ENCODE measurements at places on chromosomes 12 and 14. TPM values are rescaled to one million over a fixed set of nuclear protein-coding genes. Genes with fewer than 3 reads are reported as not detected.

Gene MYRFL
- total RNA-seq: not detected

DNA sequence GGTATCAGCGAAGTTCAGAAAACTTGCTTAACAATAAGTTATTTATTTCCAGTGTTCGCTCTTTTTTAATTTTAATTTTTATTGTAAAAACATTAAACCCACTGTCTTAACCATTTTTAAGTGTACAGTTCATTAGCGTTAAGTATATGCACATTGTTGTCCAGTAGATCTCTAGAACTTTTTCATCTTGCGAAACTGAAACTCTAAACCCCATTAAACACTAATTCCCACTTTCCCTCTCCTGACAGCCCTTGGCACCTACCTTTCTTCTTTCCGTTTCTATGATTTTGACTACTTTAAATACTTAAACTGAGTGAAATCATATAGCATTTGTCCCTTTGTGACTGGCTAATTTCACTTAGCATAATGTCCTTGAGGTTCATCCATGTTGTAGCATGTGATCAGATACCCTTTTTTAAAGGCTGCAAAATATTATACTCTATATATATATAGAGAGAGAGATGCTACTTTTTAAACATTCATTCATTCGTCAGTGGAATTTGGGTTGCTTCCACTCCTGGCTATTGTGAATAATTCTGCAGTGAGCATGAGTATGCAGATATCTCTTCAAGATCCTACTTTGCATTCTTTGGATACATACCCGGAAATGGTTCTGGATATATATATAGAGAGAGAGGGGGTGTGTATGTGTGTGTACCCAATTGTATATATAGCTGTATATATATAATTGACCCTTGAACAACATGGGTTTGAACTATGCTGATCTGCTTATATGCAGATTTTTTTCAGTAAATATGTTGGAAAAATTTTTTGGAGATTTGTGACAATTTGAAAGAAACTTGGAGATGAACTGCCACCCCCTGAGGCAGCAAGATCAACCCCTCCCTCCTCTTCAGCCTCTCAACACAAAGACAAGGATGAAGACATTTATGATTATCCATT lies 74.7 kb upstream of the EVL start:
- peaks cover under 1% of the 10 kb centered on the region for H3K4me1 ChIP-seq
- H3K4me3 ChIP-seq: no peak overlapping the region
- no peak for DNase-seq
- no peak overlapping the region for H3K27ac ChIP-seq
- no peaks in the 10 kb centered on the region for H3K27me3 ChIP-seq

Gene CLEC9A
- total RNA-seq: not detected

DNA sequence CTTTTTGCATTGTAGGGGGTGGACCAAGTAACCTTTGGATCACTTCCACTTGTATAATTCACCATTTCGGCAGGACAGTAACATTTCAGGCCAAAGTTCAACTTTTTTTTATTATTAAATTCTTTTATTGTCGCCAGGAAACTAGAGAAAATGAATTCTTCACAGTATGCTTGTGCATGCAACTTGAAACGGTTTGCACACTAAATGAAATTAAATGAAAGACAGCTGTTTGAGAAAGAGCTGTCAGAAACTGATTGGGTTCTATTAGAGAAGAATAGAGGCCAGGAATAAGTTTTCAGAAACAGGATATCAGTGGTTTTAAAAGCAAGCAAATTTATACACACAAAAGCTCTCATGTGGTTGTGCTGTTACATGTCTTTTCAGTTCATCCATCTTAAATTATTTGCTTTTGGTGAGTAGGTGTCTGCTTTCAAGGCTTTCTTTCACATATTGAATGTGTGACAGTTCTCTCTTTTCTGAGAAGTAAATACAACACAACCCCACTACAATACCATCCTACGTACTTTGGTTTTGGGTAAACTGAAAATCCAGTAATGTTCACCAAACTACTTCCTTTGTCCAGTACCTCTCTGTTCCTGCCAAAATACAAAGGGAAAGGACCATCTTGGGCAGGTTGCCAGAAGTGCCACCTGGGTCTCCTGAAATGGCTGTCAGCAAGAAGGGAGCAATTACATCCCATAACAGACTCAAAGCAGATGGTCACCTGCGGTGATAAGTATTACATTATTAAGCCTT lies 291.7 kb downstream of the RAD51B start:
- no peaks in the 10 kb centered on the region for H3K36me3 ChIP-seq
- no peak for DNase-seq
- H3K27me3 ChIP-seq: no peaks in the 10 kb centered on the region

DNA sequence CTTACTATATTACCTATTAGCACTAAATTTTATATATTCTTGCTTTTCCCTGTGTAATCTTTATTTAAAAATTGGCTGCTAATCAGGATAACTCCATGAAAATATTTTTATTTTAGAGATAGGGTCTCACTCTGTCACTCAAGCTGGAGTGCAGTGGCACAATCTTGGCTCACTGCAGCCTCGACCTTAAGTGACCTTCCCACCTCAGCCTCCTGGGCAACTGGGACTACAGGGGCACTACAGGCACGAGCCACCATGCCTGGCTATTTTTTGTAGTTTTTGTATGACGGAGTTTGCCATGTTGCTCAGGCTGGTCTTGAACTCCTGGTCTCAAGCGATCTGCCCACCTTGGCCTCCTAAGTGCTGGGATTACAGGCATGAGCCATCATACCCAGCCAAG lies 32.4 kb upstream of the VCPKMT start:
- H3K36me3 ChIP-seq: peaks cover 7% of the 10 kb centered on the region
- H3K4me1 ChIP-seq: no peaks in the 10 kb centered on the region
- no peaks in the 10 kb centered on the region for H3K27me3 ChIP-seq
- DNase-seq: no peak

Gene CSRP2
- total RNA-seq: 0.77 TPM

Gene PYGL
- 0.44 TPM for total RNA-seq

Gene ITGB7
- total RNA-seq: 339 TPM

Gene EML5
- 3.6 TPM for total RNA-seq

GRCh38 chr14:64556526-64556925 lies 6.8 kb downstream of the PPP1R36 start:
- peaks cover 6% of the 10 kb centered on the region for H3K4me1 ChIP-seq
- no peak overlapping the region for H3K27ac ChIP-seq
- no peak overlapping the region for H3K4me3 ChIP-seq
- H3K36me3 ChIP-seq: no peaks in the 10 kb centered on the region
- H3K27me3 ChIP-seq: no peaks in the 10 kb centered on the region
- no peak for DNase-seq

- H3K27me3 ChIP-seq: no peaks in the 10 kb centered on the region
- H3K4me1 ChIP-seq: no peaks in the 10 kb centered on the region
- no peak overlapping the region for H3K27ac ChIP-seq
- H3K36me3 ChIP-seq: no peaks in the 10 kb centered on the region
Measured at GRCh38 chr14:64788706-64789105, 84.5 kb downstream of the PLEKHG3 start.

Gene OR6C2
- not detected for total RNA-seq

GRCh38 chr12:97944576-97944975 lies 482.0 kb downstream of the RMST start:
- H3K4me3 ChIP-seq: no peak overlapping the region
- no peaks in the 10 kb centered on the region for H3K36me3 ChIP-seq
- H3K27ac ChIP-seq: no peak overlapping the region
- H3K27me3 ChIP-seq: no peaks in the 10 kb centered on the region

Gene FKBP3
- total RNA-seq: 69.0 TPM

DNA sequence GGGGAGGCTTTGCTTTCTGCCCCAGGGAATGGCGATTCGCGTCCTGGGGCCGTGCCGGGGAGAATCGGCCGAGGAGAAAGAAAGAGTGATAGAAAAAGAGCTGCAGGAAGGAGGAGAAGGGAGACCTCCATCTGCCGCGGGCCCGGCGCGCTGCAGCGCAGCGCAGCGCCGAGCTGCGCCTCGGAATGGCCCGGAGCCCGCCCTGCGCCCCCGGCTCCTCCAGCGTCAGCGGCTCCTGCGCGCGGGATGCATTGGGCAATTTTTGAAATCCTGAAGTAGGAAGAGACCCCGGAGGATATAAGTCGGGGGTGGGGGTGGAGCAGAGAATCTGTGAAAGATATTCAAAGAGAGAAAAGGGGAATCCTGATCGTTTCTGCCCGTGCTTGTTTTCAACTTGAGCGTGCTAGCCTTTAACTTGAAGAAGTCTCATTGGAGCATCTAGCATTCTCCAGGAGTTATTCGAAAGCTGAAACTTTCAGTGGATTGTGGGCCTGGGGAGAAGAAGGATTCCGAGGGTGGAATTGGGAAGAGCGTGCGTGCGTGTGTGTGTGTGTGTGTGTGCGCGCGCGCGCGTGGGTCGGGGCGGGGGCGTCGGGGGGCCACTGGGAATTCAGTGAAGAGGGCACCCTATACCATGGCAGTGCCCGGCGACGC lies 441 bp downstream of the PDE3A start:
- no peaks in the 10 kb centered on the region for H3K4me1 ChIP-seq
- H3K4me3 ChIP-seq: no peak overlapping the region
- no peaks in the 10 kb centered on the region for H3K36me3 ChIP-seq
- H3K27ac ChIP-seq: no peak overlapping the region
- no peak for DNase-seq

Gene TMEM52B
- not detected for total RNA-seq

DNA sequence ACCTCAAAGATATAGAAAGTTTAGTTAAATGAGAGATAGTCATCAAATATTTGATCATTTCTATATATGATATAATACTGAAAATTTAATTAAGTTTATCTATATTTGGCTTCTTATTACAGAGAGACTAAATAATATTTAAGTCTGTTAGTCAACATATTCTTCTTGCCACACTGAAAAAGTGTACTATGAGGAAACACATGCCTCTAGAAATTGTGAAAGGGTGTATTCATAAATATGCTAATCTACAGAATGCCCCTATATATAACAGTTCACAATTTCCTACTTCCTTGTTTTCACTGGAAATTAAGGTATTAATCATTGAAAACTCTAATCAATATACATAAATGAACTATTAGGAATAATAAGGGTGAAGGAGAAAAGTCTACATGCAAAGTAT lies 31.4 kb upstream of the ETV6 start:
- no peaks in the 10 kb centered on the region for H3K27me3 ChIP-seq
- H3K36me3 ChIP-seq: no peaks in the 10 kb centered on the region
- no peak overlapping the region for H3K27ac ChIP-seq

DNA sequence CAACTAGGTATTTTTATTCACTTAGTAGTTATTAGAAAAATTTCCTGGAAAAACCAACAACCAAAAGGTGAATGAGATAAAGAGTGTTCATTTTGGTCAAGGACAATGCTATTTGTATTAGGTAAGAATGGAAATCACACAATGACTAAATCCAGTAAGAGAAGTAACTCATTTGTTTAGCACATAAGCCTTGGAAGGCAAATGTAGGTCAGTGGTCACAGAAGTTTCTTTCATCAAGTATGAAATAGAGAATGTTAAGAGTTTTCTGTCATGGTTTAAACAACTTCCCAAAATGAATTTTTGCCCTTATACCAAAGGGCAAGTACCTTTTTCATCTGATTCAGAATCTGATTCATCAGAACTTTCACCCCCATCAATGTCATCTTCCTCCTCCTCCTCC lies 101.7 kb downstream of the KIF21A start:
- no peaks in the 10 kb centered on the region for H3K36me3 ChIP-seq
- no peaks in the 10 kb centered on the region for H3K27me3 ChIP-seq
- no peak overlapping the region for H3K27ac ChIP-seq

- no peak overlapping the region for H3K27ac ChIP-seq
- no peaks in the 10 kb centered on the region for H3K36me3 ChIP-seq
- no peak overlapping the region for H3K4me3 ChIP-seq
- DNase-seq: no peak
Measured at GRCh38 chr14:54638135-54638446, 71.2 kb downstream of the SAMD4A start.

- DNase-seq: no peak
- H3K4me1 ChIP-seq: no peaks in the 10 kb centered on the region
- H3K27ac ChIP-seq: no peak overlapping the region
- H3K27me3 ChIP-seq: no peaks in the 10 kb centered on the region
Measured at GRCh38 chr12:109440851-109441490, 36.1 kb downstream of the KCTD10 start.

Gene MYO1A
- total RNA-seq: 0.70 TPM

- no peak overlapping the region for H3K4me3 ChIP-seq
- no peak overlapping the region for H3K27ac ChIP-seq
- no peaks in the 10 kb centered on the region for H3K27me3 ChIP-seq
- no peak for DNase-seq
- no peaks in the 10 kb centered on the region for H3K36me3 ChIP-seq
Measured at GRCh38 chr12:122199484-122200355, 3.8 kb upstream of the B3GNT4 start.

DNA sequence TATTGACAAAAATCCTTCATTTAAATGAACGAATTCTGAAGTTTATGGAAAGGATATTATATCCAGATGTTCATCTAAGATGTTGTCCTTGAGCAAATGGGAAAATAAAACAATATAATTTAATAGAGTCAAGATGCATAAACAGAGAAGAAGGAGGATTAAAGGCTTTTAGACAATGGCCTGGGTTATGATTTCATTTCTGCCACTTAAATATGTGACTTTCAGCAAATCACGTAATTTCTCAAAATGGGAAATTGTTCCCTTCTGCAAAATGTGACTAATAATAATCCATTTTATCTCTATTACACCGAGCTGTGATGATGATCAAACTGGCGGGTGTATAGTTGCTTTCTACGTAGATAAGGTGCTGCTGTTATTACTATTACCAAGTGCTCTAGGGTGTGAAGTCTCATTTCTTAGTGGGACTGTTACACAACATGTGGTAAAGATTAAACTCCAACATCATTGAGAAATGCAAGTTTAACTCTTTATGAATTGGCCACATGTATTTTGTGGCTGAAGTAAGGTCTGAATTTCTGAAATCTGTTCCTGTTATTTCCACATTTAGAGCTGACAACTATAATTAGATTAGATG lies 157.0 kb downstream of the MYRFL start:
- no peak for DNase-seq
- H3K36me3 ChIP-seq: no peaks in the 10 kb centered on the region
- H3K27ac ChIP-seq: no peak overlapping the region
- H3K4me1 ChIP-seq: no peaks in the 10 kb centered on the region
- no peaks in the 10 kb centered on the region for H3K27me3 ChIP-seq

DNA sequence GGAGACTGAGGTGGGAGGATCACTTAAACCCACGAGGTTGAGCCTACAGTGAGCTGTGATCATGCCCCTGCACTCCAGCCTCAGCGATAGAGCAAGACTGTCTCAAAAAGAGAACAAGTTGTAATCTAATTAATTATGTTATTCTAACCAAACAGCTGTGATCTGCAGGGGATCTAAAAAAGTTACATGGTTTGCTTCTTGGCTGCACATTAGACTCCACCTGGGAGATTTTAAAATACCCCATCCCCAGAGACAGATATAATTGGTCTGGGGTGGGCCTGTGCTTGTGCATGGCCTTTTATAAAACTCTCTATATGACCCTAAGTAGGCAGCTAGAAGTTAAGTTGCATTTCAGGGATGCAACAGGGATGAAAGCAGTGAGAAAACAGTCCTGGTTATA lies 76.7 kb downstream of the SCAF11 start:
- no peak overlapping the region for H3K27ac ChIP-seq
- no peak overlapping the region for H3K4me3 ChIP-seq
- H3K4me1 ChIP-seq: no peaks in the 10 kb centered on the region
- DNase-seq: no peak

Gene TAS2R8
- not detected for total RNA-seq

Gene KRR1
- 151 TPM for total RNA-seq

GRCh38 chr14:98466807-98467206 lies 805.2 kb downstream of the BCL11B start:
- no peaks in the 10 kb centered on the region for H3K27me3 ChIP-seq
- no peaks in the 10 kb centered on the region for H3K4me1 ChIP-seq
- no peak overlapping the region for H3K4me3 ChIP-seq
- H3K27ac ChIP-seq: no peak overlapping the region
- no peak for DNase-seq

All from CD8-positive, alpha-beta memory T cell (primary cell).